HEK293T (cell line): ENCODE measurements at places on chromosomes 4 and X.

DNA sequence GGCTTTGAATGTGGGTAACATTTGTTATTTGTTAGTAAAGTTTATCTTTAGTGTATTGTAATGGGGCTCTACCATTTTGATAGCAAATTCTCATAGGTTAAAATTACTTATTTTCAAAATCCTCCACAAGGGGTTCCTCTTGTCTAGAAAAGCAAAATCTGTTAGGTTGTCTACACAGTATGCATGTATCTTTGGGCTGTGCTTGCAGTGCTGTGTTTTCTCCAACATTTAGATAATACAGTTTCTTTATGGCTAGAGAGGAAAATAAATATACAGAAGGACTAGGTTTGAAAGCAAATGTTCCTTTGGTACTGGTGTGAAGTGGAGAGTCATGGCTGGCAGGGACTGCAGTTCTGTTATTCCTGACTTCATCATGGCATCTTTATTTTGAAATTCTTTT lies 40.3 kb downstream of the POLR2B start:
- DNase-seq, result no peak

- no peak for DNase-seq
These were observed 204.1 kb upstream of the ANK2 start for GRCh38 chr4:112845386-112845785.

GRCh38 chrX:13692771-13693231 lies 3.9 kb downstream of the RAB9A start:
- no peak for DNase-seq

DNA sequence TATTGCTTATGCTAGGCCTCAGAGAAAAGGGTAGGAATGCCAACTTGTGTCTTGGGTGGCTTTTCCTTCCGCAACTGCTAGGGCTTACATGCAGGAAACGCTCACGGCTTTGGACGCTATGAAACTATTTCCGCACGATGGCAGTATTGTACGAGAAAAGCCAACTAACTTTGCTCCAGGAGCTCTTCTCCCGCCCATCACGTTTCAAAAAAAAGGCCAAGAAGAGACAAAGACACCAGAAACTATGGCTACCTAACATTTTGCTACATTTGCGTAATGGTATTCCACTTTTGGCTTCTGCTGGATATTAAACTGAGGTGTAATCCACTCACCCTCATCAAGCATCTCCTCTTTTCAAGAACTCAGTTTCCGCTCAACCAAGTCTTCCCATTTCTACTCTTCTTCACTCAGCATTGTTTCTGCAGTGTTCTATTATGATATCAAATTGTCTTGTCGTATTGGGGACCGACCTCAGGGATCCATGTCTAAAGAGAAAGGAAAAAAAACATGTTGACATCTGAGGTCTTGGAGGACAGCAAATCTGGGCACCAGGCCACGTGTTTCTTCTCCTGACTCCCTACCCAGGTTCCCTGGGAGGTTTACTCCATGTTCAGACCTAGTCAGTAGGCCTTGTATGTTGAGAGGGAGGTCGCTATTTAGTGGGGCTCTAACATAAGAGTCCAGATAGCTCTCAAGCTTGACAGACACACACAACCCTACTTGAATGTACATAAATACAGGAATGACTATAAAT lies 239.4 kb upstream of the STK26 start:
- DNase-seq, result peak; percentile 55

GRCh38 chr4:17787315-17787714 lies 5.9 kb upstream of the FAM184B start:
- no peak for DNase-seq

GRCh38 chr4:80903020-80903419 lies 127.5 kb upstream of the BMP3 start:
- no peak for DNase-seq
